ENCODE measurements at places on chromosomes 5 and 9.

GRCh38 chr5:67963789-67964519, 251.6 kb upstream of the PIK3R1 start:
- DNase-seq: no peak

GRCh38 chr9:126420643-126421564, 94.3 kb downstream of the MVB12B start:
- no peak for DNase-seq

- DNase-seq: no peak
Observed at GRCh38 chr9:3840311-3840710, 314.5 kb upstream of the RFX3 start.

- peak; percentile 86 for DNase-seq
Observed at GRCh38 chr5:33781286-33781685, 110.5 kb downstream of the ADAMTS12 start.

- DNase-seq: no peak
Observed at GRCh38 chr5:164708831-164709230, 1203.4 kb downstream of the MAT2B start.

DNA sequence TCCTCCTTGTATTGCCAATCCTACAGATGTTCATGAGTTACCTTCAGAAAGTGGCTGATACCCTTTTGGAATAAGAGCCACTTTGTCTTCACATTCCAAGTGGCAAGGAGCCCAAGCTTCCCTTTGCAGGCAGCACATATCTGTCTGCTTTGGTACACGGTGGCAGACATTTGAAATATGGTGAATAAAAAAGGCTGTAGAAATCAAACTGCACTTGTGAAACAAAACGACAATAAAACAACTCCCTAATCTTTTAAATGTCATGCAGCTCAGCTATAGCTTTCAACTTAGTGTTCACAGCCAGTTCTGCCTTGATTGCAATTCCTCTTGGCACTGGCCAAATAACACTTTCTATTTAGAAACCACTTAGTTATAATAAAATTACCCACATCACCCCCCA, 35.0 kb upstream of the DMAC1 start:
- no peak for DNase-seq

DNA sequence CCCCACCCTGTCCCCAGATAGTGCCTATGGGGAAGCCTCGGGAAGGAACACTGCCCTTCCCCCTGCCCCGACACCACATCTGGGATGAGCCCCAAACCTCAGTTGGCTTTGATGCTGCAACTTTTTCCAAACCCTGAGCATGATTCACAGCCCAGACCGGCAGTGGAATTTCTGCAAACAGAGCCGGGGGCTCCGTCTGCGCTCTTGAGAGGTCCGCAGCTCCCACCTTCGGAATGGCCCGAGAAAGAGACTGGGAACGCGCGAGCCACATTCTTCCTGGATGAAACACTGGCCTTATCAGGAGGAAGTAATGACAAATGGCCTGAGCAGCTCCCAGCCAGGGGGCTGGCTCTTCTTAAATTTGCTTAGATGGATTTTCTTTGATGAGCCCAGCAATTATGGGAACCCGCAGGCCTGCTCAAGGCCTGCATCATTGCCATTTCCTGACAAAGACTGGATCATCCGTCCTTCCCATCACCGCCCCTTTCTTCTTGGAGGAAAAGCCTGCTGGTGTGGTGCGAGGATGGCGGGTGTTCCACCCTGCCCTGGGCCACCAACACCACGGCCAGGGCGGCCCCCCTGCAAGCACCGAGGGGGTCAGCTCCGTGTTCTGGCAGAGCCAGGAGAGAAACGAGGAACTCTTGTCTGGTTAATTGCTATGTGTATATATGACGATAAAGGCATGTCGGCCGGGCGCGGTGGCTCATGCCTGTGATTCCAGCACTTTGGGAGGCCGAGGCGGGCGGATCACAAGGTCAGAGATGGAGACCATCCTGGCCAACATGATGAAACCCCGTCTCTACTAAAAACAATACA, 38.8 kb upstream of the COL5A1 start:
- peak; percentile 99 for DNase-seq

DNA sequence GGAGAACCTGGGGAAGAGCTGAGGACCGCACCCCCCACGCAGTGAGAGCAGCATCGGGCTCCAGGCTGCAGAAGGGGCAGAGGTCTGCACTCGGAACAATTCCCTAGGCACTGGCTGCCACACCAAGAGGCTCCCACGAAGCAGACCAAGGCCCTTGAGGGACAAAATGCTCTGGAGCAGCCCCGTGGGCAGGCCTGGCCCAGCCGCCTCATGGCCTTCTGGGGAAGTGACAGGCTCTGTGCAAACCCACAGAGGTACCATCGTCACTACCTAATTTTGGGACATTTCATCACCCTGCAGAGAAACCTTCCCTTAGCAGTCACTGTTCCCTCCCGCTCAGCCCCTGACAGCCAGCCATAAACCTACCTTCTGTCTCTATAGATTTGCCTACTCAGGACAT, 15.9 kb downstream of the FBXW5 start:
- DNase-seq: no peak

DNA sequence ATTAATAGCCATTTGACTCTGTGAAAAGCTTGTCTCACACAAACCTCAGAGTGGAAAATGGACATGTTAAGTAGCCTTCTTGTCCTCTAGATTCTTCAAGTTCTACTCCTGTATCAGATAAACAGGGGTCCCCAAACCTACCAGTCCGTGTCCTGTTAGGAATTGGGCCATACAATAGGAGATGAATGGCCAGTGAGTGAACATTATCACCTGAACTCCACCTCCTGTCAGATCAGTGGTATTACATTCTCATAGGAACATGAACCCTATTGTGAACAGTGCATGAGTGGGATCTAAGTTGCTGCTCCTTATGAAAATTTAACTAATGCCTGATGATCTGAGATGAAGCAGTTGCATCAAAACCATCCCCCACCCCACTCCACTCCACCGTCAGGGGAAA, 136.3 kb downstream of the TMEM232 start:
- peak; percentile 2 for DNase-seq

DNA sequence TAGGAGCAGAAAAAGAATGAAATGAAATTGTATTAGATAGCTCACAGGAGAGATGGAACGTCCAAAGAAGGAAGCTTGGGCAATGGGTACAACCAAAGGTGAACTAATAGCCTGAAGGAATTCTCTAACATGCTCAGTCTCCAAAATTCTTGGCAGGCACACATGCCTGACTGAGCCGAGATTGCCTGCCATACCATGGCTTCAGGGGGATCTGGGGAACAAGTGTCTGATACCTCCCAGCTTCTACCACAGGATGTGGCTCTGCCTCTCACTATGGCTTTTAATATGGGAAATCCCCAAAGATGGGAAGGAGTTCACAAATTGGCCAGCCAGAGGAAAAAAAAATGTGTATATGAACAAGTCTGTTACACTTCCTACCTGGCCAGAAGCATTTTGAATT, 3.6 kb upstream of the PALM2AKAP2 start:
- no peak for DNase-seq

GRCh38 chr9:117412841-117413240, 2.0 kb downstream of the ASTN2 start:
- DNase-seq: no peak

GRCh38 chr9:110255034-110255462, 1.3 kb downstream of the TXN start:
- DNase-seq: no peak

DNA sequence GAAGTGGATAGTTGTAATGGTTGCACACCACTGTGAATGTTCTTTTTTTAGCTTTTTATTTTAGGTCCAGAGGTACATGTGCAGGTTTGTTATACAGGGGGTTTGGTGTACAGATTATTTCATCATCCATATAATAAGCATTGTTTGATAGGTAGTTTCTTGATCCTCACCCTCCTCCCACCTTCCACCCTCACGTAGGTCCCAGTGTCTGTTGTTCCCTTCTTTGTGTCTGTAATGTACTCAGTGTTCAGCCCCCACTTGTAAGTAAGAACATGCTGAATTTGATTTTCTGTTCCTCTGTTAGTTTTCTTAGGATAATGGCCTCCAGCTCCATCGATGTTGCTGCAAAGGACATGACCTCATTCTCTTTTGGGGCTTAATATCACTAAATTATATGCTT, 99.7 kb downstream of the HTR4 start:
- no peak for DNase-seq

GRCh38 chr5:90747693-90748092, 189.1 kb downstream of the ADGRV1 start:
- no peak for DNase-seq

DNA sequence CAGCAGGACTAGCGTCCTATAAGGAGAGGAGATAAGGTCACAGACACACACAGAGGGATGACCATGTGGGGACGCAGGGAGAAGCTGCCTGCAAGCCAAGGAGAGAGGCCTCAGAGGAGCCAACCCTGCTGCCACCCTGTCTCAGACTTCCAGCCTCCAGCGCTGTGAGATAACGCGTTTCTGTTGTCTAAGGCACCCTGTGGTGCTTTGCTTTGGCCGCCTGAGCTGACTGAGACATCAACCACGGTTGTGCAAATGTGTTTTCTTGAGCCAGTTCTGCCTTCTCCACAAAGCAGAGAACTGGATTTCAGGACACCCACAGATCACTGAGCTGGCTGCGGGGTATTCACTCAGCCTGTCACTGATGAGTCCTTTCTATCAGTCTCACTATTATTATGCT, 149.1 kb downstream of the NXNL2 start:
- DNase-seq: no peak

GRCh38 chr9:133051966-133052539, 9.7 kb upstream of the CEL start:
- no peak for DNase-seq

DNA sequence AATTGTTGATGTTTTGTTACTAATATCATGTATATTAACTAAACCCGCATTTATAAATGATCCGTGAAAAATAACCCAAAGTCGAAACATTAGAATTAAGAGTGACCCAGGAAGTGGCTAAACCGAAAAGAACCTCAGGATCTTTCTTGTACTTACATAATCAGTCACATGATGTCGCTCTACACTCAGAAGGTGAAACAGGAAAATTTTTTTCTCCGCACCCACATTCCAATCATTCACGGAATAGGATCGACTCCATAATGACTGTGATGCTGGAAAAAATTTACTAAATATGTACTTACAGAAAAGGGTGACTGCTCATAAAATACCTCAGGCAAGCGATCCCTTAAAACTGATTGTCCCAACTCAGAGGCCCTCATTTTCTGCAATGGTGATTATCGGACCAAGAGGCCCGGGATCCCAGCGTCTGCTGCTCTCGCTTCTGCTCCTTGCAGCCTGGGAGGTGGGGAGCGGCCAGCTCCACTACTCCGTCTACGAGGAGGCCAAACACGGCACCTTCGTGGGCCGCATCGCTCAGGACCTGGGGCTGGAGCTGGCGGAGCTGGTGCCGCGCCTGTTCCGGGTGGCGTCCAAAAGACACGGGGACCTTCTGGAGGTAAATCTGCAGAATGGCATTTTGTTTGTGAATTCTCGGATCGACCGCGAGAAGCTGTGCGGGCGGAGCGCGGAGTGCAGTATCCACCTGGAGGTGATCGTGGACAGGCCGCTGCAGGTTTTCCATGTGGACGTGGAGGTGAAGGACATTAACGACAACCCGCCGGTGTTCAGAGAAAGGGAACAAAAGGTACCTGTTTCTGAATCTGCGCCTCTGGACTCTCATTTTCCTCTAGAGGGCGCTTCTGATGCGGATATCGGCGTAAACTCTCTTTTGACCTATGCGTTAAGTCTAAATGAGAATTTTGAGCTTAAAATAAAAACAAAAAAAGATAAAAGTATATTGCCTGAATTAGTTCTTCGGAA, at the start of gene PCDHA12:
Gene PCDHA12 (plus strand): TSS at position 224 of the 981 bp plus-strand sequence. CDS start 165 bp downstream, at position 389.
- DNase-seq: no peak

GRCh38 chr5:56346044-56346710, 113.0 kb upstream of the ANKRD55 start:
- no peak for DNase-seq

DNA sequence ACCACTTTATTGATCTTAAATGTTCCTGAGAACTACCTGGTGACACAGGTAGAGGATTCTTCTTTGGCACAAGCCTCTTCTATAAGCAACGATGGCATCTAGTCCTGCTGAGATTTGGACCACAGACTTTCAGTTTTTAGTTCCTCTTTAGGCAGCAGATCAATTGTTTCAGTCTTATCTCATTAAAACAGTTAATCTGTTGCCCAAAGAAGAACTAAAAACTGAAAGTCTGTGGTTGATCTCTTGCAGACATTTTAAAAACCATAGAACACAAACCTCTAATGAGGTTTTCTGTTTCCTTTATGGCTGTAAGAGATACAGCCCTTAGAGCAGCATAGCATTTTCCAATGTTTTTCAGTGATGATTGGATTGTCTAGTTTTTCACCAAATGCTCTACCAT, 480.9 kb downstream of the MTRR start:
- no peak for DNase-seq

GRCh38 chr5:95445995-95446394, 54.8 kb downstream of the FAM81B start:
- DNase-seq: peak; percentile 74

- DNase-seq: peak; percentile 53
Observed at GRCh38 chr9:87793292-87793691, 67.4 kb downstream of the CTSL start.

DNA sequence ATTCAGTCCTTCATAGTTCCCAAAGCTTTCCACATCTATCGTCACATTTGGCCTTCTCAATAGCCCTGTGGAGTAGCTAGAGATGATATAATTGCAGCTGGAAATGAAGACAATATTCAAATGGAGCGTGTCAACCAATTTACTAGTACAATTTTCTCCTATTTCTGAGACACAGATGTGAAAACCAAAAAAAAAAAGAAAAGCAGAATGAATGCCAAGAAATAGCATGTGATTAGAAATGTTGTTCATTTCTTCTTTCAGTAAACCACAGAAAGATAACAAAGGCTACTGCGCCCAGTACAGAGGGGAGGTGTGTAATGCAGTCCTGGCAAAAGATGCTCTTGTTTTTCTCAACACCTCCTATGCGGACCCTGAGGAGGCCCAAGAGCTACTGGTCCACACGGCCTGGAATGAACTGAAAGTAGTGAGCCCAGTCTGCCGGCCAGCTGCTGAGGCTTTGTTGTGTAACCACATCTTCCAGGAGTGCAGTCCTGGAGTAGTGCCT, 99.0 kb downstream of the MUSK start:
- no peak for DNase-seq

DNA sequence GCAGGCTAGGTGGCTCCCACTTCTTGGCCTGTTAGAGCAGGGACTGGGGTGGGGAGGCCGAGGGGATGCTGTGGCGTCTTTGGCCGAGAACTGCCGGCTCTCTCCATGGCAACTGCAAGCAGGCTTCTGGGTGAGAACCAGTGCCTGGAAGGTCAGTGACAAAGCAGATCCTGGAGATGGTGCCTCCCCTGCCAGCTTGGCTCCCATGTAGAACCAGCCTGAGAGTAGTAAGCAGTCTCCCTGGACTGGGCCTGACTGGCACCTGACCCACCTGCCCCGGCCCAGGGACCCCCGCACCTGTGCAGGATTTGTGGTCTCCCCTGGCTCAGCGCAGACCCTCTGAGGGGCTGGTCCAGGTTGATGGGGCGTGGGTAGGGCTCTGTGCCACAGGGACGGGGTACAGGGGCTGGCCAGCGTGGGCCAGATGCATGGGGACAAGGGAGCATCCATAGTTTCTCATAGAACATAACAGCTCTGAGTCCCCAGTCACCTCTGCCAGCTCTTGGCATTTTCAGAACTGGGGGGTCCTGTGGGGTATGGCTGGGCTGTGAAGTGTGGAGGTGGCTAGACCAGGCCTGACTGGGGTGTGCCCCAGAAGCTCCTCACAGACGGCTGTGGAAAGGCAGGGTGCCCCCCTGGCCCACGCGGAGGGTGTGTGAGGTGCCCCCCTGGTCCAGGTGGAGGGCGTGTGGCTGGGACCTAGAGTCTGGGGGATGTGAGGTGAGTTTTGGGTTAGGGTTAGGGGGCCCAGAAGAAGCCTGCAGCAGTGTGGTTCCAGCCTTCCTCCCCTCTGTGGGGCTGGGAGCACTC, 22.2 kb downstream of the CACNA1B start:
- DNase-seq: no peak

- DNase-seq: no peak
Observed at GRCh38 chr5:171427318-171428167, 8.1 kb downstream of the FGF18 start.
